Pancreas (tissue), 10 donors: ENCODE measurements at places on chromosomes 4 and X. TPM values are rescaled to one million over a fixed set of nuclear protein-coding genes. Genes with fewer than 3 reads are reported as not detected.

TRIML2 gene
- total RNA-seq: not detected

CT47B1 gene
- not detected for total RNA-seq

CEP135 gene
- 1.3 TPM for total RNA-seq

DMD gene
- 34.9 TPM for total RNA-seq

SOWAHB gene
- total RNA-seq: 2.3 TPM

SPOCK3 gene
- total RNA-seq: 0.87 TPM

TRO gene
- total RNA-seq: 10.3 TPM
